ENCODE measurements at places on chromosomes 16 and 17.

DNA sequence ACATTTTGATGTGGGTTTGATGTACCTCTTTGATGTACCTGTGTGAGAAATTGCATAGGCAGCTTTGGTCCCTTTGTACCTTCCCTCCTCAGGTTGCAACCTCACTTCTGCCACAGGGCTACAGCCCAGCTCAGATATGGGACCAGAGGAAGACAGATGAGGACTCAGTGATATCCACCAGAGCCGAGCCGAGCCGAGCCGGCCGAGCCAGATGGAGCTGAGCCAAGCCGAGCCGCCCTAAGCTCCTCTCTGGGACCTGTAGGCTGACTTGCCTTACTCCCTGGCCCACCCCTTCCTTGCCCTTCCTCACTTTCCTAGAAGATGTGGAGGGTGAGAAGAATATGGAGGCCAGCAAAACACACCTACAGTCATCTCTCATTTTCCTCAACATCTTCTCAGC, 3.8 kb downstream of the HEATR9 start:
- DNase-seq, result no peak

- no peak for DNase-seq
Measured at GRCh38 chr17:4525691-4526397, 27.2 kb downstream of the SPNS2 start.

GRCh38 chr17:76697702-76698465, 12.9 kb downstream of the MXRA7 start:
- DNase-seq, result no peak

DNA sequence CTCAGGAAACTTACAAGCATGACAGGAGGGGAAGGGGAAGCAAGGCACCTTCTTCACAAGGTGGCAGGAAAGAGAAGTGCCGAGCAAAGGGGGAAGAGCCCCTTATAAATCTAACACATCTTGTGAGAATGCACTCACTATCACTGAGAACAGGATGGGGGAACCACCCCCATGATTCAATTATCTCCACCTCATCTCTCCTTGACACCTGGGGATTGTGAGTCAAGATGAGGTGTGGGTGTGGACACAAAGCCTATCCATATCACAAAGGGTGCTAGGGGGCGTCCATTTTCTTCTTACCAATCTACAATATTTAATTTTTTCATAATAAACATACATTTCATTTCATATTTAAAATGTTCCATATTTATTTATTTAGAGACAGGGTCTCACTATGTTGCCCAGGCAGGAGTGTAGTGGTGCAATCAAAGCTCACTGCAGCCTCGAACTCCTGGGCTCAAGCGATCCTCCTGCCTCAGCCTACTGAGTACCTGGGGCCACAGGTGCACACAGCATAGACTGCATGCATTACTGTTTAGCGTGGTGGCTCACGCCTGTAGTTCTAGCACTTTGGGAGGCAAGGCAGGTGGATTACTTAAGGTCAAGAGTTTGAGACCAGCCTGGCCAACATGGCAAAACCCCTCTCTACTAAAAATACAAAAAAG, 26.5 kb upstream of the FAAP100 start:
- DNase-seq, result peak; percentile 11

DNA sequence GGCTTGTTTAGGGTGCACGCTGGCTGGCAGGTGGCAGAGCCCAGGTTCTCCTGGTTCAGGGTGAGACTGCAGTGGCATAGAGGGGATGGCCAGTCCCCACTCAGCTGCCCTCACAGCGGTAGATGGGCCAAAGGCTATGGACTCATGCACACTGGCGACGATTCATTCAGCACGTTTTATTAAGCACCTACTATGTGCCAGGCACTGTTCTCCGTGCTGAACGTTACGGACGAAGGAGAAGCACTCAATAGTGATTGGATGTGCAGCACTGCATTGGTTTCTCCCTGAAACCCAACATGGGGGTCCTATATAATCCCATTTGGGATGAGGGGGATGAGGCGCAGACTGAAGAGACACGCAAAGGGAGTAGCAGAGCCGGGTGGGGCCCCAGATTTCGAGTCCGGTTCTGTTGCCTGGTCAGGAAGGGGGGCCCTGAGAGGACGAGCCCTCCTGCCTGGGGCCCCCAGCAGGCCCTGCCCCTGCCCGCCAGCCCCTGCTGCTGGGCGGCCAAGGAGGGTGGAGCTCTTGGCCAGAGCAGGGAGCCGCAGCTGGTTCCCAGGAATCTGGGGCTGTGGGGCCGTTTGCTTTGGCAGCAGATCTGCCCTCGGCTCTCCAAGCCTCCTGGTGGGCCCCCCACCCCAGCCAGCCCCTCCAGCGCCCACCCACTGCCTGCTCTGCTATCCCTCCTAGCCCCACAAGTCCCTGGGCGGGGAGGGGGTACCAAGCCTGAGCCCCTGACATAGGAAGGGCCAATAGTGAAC, 8.8 kb downstream of the GLIS2 start:
- no peak for DNase-seq

- DNase-seq, result no peak
Measured at GRCh38 chr17:30493780-30494179, 16.6 kb downstream of the GOSR1 start.

- DNase-seq, result no peak
Measured at GRCh38 chr16:57091975-57092785, at the start of gene CPNE2. Gene CPNE2 (plus strand): TSS chr16:57092583. CDS start chr16:57110743, 18,160 bp downstream.

DNA sequence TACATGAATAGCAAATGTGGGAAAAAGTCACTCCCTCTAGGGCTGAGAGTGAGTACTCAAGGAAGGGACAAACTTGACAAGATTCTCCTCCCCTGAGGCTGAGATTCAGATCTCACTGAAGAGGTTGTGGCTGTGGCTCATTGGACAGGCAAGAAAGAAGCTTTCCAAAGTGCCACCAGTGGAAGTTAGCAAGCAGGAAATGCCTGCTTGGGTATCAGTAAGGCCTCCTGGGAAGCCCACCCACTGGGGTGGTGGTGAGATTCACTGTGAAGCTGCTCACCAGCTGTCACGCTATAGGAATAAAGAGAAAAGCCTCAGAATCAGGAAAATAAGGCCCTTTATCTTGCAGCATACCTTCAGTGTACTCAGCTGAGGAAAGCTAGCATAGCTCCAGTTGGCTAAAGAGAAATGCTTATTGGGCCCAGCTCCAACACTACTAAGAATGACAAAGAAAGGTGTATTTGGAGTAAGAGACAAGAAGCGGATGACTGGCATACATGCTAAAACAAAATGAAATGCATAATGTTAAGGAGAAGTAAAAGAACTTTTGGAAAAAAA, 274.4 kb upstream of the TOM1L1 start:
- DNase-seq, result no peak

DNA sequence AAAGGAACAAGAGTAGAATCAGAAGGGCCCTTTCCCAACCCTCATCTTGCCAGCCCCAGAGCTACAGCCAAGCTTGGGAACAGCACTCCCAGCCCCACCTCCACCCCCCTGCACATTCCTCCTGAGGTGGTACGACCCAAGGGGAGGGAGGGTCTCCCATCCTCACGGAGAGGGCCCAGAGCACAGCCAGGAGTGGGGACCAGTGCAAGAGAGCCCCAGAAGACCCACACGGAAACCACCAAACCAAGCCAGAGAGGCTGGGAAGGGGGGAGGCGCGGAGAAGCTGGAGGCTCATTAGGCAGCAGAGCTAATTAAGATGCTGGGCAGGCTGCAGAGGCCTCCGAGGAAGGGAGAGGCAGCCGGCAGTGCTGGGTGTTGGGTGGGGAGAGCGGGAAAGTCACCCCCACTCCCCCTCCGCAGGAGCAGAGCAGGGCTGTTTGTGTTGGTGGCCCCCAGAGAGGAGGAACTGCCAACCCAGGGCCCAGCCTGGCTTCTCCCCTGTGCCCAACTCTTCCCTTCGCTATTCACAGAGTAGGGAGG, 2.4 kb downstream of the CACNB1 start:
- DNase-seq, result no peak

DNA sequence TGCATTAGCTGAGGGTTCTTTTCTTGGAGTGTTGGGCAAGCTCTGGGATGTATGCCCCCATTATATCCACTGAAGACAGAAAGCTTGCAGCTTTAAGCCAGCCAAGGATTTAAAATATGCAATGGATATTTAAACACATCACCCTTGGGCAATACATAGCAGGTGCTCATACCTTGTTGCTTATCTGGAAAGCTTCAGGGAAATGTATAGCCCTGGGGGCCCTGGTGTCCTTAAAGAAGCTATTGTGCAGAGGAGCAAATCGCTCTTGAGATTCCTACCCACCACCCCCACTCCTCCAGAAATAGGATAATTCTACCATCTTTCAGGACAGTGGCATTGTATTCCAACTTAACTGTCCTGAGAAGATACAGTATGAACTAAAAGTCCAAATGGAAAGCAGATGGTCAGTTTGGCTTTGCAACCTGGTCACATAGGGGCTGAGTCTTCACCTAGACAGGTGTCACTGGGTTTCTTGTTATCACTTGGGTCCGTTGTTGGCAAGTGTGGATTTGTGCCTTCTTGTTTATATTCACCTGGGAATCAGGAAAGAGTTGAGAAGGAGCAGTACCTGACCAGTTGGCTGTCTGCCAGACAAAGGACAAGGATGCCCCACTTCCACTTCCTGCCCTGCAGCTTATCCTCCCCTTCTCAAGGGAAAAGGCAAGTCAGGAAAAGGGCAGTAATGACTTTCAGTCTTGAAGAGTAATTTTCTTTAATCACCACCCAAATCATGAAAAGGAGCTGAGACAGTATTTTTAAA, 3.4 kb downstream of the ANKRD40CL start:
- DNase-seq, result no peak

GRCh38 chr17:80441133-80441578, 26.2 kb downstream of the ENDOV start:
- no peak for DNase-seq

GRCh38 chr17:41942626-41943373, 12.4 kb downstream of the ODAD4 start:
- DNase-seq, result no peak

DNA sequence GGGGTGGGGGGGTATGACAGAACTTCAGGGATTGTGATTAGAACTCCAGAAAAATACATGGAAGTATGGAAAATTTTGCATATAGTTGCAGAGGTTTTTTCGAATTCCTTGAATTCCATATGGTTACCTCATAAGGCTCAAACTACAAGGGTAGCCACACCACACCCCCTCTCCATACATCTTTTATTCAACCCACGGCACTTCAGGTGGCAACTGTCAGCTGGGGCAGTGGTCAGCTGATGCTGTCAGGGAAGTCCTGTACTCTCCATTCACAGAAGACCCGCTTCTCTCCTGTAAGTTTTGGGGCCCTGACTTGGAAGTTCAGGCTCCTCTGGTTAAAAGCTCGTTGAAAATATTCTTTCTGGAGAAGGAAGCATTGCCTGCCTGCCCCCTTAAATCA, 57.5 kb upstream of the CLEC19A start:
- DNase-seq, result no peak

DNA sequence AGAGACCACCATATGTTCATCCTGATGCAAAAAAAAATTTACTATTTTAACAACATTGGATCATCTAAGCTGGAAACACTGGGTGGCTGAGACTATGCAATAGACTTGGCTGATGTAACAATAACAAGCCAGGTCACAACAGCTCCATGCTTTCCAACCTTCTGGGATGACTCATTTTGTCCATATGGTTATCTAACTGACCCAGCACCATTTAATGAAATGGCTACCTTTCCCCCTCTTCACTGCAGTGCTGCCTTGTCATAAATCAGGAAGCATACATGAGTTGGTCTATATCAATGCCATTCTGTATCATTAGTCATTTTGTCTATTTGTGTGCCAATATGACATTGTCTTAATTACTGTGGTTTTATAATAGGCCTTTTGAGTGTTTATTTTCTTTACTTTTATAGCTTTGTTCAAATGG, 217.6 kb upstream of the KCNJ16 start:
- no peak for DNase-seq

DNA sequence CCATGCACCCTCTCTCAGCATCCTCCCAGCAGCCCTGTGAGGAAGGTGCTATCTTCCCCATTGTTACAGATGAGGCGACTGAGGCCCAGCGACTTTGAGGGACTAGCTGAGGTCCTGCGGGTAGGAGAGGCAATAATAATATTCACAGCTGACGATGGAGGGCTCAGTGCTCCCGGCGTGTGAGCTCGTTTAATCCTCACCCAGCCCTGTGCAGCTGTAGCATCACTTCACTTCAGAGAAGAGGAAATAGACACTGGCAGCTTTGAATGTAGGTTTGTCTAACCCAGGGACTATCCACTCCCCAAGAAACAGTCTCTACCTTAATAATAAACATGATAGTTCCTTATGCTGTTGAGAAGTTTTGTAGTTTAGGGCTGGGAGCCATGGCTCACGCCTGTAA, 21.6 kb downstream of the LASP1 start:
- DNase-seq, result no peak

DNA sequence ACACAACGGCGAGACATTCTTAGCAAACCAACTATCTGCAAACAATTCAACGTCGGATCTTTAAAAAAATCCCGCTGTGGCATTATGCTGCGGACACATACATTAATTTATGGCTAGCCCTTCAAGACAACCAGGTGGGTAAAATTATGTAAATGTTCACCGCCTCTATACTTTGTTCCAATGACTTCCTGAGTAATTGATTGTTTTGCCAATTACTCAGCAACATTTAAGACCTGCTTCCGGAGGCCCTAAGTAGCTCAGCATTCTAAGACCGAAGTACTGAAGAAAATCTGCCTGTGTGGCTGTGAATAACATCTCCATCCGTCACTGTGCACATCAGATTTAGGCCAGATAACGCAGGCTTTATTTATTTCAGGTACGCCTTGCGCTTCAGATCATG, 23.3 kb downstream of the QPRT start:
- DNase-seq, result peak; percentile 1

DNA sequence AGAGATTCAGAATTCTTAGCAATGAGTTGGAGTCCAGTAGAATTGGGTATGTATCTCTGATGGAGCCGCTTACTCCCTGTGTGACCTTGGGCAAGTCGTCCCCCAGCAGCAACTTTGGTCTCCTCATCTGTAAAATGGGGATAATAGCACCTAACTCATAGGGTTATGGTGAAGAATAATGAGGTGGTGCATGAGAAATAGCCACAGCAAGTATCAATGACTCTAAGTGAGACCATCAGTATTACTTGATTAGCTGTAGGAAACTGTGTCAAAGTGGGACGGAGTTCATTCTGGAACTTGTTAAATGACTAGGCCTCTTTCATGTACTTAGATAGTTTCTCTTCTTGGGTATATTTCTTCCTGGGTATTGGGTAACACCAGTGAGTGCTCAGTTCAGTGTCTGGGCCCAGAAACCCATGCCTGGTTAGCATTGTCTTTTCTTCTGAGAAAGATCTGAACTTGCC, 6.4 kb downstream of the PRKCB start:
- no peak for DNase-seq

DNA sequence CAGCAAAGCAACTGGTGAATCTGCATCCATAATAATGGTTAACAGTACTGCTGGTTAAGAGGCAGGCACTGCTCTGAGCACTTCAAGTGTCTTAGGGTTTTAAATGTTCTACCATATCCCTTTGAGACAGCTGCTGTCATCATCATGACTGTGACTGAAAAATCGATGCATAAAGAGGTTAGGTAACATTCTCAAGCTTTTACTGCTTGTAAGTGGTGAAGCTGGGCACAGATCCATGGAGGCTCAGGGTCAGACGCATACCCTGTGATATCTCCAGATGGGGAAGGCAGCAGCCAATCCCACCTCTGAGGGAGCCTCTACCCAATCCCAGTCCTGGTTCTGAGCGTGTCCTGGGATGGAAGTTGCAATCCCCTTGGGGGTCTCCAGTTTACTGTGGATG, 57.6 kb upstream of the SOX9 start:
- no peak for DNase-seq

- no peak for DNase-seq
Measured at GRCh38 chr17:48645639-48646182, 19.6 kb upstream of the HOXB9 start.

GRCh38 chr16:79184464-79185030, 416.0 kb downstream of the MAF start:
- no peak for DNase-seq

GRCh38 chr17:8843344-8843743, 24.1 kb downstream of the PIK3R6 start:
- no peak for DNase-seq

All from activated T-cell treated with anti-CD3 and anti-CD28 coated beads for 24 hours (primary cell).